Kidney tubule cell (primary cell): ENCODE measurements at places on chromosomes 6 and 20.

- DNase-seq, result no peak
Measured at GRCh38 chr20:57262301-57262700, 4.1 kb downstream of the BMP7 start.

DNA sequence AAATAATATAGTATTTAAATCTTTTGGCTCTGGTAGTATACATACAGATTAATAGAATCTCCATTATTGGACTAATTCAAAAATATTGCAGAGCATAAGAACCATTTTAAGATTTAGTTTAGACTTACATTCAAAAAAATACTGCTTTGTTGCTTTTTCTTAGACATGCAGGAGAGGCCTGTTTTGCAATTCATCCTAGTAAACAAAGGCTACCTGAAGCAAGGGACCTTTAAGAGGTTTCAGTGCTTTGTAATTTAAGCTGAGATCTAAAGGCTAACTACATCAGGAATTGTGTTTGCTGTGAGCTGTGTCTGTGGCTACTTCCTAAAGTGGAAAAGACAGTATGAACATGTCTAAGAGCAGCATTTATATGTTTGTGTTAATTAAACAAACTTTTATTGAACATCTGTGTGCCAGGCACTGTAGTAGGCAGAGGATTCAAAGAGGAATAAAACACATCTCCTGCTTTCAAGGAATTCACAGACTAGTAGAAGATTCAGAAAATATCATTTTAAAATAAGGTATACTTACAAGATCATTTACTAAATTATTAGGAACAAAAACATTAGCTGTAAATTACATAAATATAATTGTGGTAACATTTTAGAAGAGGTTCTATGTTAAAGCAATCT is 29.1 kb upstream of the CALHM6 start:
- DNase-seq, result no peak

DNA sequence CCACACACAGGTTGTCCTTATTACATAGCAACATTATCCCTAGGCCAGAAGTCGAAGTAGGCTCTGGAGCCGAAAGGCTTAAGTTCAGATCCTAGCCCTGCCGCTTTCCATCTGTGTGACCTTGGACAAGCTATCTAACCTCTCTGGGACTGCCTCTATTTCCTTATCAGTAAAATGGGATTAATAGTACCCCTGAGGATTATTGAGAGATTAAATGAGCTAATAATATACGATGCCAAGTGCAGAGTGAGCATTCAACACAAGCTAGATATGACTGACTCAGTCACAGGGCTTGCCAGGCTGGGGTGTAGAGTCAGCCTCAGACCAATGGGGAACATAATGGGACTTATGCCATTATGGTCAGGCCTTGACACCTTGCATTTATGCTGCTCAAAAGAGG is 8.9 kb upstream of the SPATA2 start:
- DNase-seq, result no peak

DNA sequence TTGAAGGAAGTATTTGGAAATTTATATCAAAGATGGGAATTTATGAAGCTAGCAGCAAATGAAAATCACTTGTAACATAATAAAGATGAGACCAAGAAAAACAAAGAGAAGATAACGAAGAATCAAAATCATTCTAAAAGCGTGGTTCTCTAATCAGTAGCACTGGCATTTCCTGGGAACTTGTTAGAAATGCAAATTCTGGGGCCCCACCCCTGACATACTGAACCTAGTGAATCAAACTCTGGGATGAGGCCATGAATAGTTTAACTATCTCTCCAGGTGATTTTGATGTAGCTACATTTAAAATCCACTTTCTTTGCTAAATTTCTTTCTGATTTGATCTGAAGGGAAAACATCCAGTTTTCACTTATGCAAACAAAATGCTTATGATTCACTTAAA is 1075.6 kb downstream of the HACE1 start:
- no peak for DNase-seq

DNA sequence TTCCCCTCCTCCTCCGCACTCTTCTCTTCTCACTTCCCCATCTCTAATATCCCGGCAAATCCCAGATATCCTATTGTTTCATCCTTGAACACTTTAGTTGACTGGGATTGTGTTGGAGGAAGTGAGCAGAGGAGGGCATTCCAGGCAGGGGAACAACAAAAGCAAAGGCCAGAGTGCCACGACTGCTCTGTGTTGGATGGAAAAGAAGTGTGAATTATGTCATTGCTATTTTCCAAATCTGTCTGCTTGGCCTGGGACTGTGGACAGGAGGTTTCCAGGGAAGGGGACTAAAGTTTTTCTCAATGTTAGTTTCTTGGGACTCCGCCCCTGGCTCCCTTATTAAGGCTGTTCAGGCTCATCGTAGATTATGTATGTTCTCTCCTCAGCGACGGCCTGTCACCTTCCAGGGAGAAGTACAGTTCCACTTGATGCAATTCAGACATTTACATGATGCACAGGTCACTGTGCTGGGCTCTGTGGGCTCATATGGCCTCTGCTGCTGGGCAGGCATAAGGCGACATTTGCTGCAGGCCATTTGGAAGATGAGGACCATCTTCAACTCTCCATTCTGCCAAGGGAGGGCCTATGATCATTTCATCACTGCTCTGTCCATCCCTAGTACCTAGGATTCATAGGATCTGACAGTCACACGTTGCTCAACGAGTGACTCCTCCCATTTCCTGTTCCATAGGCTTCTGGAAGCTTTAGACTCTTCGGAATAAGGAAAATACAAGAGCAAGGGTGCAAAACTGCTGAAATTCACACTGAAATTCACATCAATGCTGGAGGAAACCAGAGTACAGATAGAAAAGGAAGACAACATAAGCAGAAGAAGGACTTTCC is 99.1 kb upstream of the KCNK16 start:
- DNase-seq, result no peak
